ENCODE measurements at places on chromosomes 13 and 19. TPM values are rescaled to one million over a fixed set of nuclear protein-coding genes. Genes with fewer than 3 reads are reported as not detected.

The PLPP2 gene
- polyA plus RNA-seq = 90.9 TPM

DNA sequence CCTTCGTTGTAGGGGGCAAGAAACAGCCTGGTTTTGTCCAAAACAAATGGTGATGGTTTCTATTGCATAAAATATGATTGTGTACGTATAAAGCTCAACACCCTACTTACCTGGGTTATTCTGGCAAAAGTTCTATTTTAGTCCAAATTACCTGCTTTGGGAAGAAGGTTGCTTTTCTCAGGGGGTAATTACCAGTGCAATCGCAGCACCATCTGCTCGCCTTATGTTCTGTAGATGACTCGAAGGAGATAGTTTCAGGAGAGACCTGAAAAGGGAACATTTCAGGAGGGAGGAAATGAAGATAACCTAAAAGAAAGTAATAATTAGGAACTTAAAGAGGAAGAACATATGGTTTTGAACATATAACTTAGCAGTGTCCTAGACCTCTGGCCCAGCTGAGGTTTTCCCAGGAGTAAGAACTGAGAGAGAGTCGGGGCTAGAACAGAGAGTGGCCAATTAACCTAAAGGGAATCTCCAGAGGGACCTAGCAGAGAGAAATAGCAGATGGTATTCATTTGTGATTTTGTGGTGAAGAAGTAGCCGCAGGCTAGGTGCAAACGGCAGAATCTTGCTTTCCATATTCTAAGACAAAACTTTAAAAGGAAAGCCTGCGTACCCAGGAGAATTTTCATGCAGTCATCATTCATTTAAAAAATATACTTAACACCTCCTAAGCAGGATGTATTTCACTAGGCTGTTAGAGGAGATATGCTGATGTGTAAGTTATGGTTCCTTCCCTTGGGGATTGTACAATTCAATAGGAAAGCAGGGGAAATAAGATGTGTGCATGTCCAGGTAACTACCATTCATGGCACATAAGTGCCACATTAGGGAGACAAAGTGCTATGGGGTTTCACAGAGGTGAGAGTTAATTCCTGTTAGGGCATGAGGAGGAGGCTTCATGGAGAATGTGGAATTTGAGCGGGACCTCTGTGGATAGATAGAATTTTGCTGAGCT is 113.0 kb upstream of the SLC10A2 start:
- no peak for DNase-seq

DNA sequence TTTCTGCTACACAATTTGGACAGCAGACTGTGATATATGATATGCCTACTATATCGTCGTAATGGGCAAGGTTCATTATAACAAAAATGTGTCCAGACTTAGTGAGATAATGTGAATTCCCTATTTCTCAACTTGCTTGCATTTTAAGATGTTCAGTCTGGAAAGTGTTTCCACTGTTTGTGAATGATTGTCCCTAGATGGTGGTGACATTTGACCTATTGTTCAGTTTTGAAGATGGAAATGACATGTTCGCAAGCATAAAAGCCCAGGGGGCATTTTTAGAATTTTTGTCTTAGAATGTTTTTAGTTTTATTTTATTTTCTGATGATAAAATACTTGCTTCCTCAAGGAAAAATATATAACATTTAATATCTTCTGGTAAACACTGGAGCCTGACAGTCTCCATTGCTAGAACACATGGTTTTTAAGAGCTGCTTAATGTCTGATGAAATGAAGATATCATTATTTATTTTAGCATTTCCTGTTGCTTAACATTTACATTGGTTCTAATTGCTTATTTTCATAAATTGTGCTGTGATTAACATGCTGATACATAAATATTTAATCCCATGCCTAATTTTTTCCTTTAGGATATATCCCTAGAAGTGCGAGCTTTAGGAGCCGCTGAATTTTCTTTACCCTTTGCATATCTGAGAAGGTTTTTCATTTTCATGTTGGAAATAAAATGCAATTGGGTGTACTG is 27.1 kb downstream of the MBNL2 start:
- no peak for DNase-seq

- no peak for DNase-seq
Measured at GRCh38 chr19:39969681-39970424, 1.1 kb upstream of the PSMC4 start.

DNA sequence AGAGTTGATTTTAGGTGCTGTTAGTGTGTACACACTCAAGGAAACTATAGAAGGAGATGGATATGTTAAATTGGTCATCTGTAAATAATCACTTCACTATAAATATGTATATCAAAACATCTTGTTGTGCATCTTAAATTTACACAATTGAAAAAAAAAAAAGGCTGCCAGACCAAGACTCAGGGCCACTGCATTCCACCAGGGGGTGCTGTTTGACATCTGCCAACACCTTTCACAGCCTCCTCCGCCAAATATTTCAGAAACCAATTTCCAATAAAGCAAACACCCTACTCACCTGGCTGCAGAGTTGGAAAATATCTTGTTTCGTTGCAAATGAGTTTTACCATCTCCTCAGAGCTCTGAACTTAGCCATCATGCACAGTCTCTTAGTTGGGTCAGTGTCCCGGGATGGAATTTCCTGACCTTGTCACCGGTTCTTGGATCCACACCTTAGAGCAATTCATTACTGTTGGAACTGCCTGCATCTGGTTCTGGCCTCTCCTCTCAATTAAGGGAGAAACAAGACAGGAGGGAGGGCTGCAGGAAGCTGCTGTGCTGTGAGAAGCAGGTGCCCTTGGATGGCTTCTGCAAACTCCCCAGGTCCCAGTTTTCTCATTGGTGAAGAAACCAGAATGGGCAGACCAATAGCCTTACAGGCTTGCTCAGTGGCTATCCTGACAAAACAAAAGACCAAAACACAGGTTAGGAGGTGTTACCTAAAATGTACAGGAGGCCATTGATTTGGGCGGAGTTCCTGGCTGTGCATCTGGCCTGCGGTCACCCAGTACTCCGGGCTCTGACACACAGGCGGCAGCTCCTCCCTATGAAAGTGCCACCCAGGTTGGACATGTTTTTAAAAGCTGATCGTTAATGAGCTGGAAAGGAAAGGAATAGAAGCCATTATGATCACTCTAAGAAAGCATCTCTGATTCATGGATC is 746.6 kb downstream of the UQCRFS1 start:
- DNase-seq = peak; percentile 66
